ENCODE measurements at places on chromosomes 5 and 9. TPM values are rescaled to one million over a fixed set of nuclear protein-coding genes. Genes with fewer than 3 reads are reported as not detected.

DNA sequence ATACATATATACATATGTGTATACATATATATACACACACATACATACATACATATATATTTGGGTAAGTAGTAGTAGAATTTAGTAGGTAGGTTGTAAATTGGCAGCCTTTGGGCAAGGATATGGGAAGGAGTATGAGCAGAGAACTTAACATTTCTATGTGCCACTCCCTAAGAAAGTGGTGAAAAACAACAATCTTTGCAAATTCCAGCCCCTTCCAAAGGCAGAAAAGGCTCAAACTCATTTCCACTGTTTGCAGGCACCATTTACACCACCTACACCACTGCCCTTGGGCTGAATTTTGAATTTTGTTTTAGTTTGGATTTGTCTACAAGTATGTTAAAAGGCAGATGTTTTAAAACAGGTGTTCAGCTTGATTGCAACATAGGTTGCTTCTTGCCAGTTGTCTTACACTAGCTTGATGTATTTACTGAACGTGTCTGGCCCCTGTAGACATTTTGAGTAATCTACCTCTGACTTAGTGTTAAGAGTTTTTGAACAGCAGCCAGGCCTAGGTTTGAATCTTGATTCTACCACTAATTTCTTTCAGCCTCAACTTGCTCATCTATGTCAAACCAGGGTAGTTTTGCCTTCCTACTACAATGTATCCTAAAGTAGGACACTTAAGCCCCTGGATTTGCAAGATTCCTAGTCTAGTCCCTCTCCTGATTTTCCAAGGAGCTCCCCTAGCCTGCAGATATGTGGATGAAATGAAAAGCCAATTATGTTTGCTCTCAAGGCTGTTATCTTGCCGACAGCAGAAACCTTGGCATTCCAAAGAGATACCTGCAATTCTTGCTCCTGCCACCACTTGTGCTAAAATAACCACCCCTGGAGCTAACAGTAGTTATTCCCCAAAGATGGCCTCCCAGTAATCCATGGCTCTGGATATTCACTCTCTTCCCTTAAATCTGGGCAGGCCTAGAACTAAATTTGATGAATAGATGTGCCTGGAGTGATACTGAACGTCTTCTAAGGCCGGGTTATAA is 156.2 kb upstream of the SLC44A1 start:
- no peak for DNase-seq
- H3K36me3 ChIP-seq = no peaks in the 10 kb centered on the region
- no peaks in the 10 kb centered on the region for H3K27me3 ChIP-seq

GRCh38 chr5:586751-587285 is 25.3 kb upstream of the CEP72 start:
- no peak for DNase-seq
- no peaks in the 10 kb centered on the region for H3K4me1 ChIP-seq
- no peak overlapping the region for H3K27ac ChIP-seq
- no peak overlapping the region for H3K4me3 ChIP-seq
- H3K36me3 ChIP-seq = no peaks in the 10 kb centered on the region
- H3K27me3 ChIP-seq = peaks cover 18% of the 10 kb centered on the region

GRCh38 chr9:75183306-75183705 is 95.0 kb downstream of the OSTF1 start:
- no peak overlapping the region for H3K4me3 ChIP-seq
- H3K27me3 ChIP-seq = no peaks in the 10 kb centered on the region
- no peaks in the 10 kb centered on the region for H3K36me3 ChIP-seq
- no peak for DNase-seq
- H3K27ac ChIP-seq = no peak overlapping the region

DNA sequence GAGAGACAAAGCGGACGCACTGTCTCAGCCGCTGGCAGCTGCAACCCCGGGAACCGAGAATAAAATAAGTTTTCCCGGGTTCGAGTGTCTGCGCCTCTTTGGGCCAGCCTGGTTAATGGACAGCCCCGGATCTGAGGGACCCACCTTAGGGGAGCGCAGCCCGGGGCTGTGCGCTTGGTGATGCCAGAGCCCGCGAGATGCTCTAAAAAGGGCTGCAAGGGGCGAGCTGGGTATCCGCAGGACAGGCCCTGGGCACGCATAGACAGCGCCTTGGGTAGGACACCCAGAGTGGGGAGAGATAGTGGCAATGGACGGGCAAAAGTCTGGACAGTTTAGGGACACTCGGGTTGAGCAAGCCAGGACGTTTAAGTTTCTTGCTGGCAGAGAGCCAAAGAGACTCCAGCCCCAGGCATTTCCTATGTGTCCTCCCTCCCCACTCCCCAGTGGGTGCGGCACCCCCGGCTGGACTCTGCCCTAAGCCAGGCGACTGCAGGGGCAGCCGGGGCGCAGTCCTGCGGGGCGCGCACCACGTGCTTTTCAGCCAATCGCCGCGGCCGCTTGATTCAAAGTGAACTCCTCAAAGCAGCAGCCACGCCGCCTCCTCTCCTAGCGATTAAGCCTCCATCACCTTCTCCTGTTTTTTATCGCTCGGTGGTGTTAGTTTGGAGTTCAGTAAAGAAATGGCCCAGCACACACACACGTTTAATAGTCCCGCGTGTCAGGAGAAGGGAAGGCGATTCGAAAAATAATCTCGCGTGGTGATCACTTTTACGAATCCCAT is 616 bp upstream of the ENC1 start:
- H3K36me3 ChIP-seq = peaks cover under 1% of the 10 kb centered on the region
- no peaks in the 10 kb centered on the region for H3K27me3 ChIP-seq
- H3K27ac ChIP-seq = peak overlapping the region; percentile 93

- no peaks in the 10 kb centered on the region for H3K36me3 ChIP-seq
- no peaks in the 10 kb centered on the region for H3K27me3 ChIP-seq
- no peak for DNase-seq
- H3K27ac ChIP-seq = no peak overlapping the region
Measured at GRCh38 chr5:16312785-16313184, 133.2 kb upstream of the MARCHF11 start.

GRCh38 chr5:136518814-136519213 is 153.5 kb upstream of the TRPC7 start:
- H3K27ac ChIP-seq = no peak overlapping the region
- no peaks in the 10 kb centered on the region for H3K27me3 ChIP-seq
- H3K4me1 ChIP-seq = no peaks in the 10 kb centered on the region
- no peak for DNase-seq

GRCh38 chr5:58751222-58751837 is 168.5 kb downstream of the RAB3C start:
- H3K27me3 ChIP-seq = no peaks in the 10 kb centered on the region
- H3K4me3 ChIP-seq = no peak overlapping the region
- no peaks in the 10 kb centered on the region for H3K36me3 ChIP-seq
- H3K27ac ChIP-seq = no peak overlapping the region

DNA sequence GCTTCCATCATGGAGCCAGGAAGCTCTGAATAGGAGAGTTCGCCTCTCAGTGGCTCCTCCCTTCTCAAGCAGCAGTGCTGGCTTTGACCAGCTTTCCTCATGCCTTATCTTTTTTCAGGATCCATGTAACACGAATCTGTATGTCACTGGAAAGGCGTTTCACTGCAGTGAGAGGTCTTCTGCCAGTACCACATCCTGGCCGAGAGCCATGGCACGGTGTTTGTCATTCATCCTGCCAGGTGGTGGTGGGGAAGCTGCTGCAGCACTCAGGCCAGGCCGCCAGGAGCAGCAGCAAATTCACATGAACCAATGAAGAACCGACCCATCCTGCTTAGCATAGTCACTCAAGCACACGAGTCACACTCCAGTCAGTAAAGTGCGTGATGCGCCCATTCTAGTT is 179.0 kb downstream of the FANCC start:
- no peak overlapping the region for H3K4me3 ChIP-seq
- H3K27ac ChIP-seq = no peak overlapping the region
- no peaks in the 10 kb centered on the region for H3K27me3 ChIP-seq

GRCh38 chr9:127344368-127345000 is 52.5 kb upstream of the SLC2A8 start:
- H3K4me3 ChIP-seq = no peak overlapping the region
- H3K27ac ChIP-seq = no peak overlapping the region
- peaks cover 11% of the 10 kb centered on the region for H3K36me3 ChIP-seq
- DNase-seq = no peak
- peaks cover 6% of the 10 kb centered on the region for H3K4me1 ChIP-seq
- no peaks in the 10 kb centered on the region for H3K27me3 ChIP-seq

DNA sequence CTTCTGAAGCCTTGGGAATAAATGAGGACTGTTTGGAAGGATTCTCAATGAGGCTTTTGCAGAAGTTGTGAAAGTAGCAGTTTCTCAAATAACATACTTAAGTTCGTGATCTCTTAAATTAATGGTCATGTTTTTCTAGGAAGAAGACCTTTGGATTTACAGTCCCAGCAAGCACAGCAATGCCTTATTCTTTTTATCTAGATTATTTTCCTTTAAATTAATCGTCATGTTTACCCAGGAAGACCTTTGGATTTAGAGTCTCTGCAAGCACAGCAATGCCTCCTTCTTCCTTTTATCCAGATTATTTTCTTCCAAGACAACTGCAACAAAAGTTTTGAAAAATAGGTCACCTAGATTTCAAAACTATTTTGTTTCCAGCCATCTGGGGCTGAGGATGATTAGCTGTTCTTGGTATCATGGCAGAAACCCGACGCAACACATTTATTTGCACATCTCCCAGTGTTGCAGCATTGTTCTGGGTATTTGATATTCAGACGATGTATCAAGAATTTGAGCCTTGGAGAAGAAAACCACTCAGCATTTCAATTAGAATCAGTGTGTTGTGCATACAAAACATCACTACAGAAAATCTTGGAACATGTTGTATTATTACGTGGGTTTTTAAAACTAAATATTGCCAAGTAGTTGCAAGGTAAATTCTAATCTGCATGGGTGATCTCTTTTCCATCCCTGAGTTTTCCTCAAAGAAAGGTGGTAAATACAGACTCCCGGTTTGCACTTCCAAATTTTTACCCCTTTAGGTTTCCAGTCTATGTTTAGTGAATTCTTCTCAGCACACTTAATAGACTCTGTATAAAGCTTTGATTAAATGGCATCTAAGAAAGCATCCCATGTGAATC is 50.9 kb downstream of the JAKMIP2 start:
- no peak overlapping the region for H3K4me3 ChIP-seq
- no peak for DNase-seq
- no peaks in the 10 kb centered on the region for H3K36me3 ChIP-seq
- H3K27me3 ChIP-seq = no peaks in the 10 kb centered on the region

GRCh38 chr9:78397454-78397853 is 100.5 kb downstream of the PSAT1 start:
- H3K4me3 ChIP-seq = no peak overlapping the region
- DNase-seq = no peak
- no peaks in the 10 kb centered on the region for H3K27me3 ChIP-seq
- no peaks in the 10 kb centered on the region for H3K4me1 ChIP-seq
- no peaks in the 10 kb centered on the region for H3K36me3 ChIP-seq

DNA sequence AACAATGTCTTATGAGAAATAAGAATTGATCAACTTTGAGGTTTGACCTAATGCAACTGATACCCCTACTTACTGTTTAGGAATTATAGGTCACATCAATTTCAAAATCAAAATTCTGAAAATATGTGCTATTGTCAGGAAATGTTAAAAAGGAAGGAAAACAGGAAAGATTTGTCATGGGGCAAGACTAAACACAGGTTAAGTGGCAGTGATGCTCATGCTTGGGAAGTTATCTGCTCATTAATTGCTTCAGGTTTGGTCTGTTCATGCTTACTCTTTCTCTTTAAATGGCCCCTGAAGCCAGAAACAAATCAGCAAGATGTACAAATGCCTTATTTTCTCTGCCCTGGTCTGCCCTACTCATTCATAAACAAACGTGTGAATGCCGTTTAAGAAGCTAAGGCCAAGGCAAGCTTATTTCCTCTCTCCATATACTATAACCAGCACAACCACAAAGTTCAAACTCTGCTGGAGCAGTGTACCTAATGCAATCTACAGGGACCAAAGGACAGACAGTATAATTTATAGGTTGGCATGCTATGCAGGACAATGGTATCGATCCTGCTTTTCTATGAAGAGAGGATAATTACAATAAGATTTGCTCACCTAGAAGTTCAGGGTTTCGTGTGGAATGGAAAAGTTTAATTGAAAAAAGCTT is 177.2 kb downstream of the GNAQ start:
- no peak overlapping the region for H3K27ac ChIP-seq
- H3K27me3 ChIP-seq = no peaks in the 10 kb centered on the region
- H3K4me1 ChIP-seq = peaks cover 52% of the 10 kb centered on the region
- no peak overlapping the region for H3K4me3 ChIP-seq
- no peaks in the 10 kb centered on the region for H3K36me3 ChIP-seq

DNA sequence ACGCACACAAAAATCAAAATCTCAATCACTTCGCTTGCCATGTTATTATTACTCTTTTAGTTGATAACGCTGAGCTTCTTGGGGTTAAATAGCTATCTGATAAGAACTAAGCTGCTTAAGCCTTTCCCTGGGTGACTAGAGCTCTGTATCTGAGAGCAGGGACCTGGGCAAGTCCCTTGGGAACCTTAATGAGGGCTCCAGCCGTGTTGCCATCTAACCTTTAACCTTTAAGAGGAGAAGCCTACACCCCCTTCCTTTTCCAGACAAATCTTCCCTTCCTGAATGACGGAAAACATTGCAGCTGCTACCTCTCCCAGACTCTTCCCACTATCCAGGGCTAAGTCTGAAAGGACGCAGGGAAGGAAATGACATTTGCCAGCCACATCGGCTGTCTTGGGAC is 216.5 kb upstream of the RAI14 start:
- no peak for DNase-seq
- no peak overlapping the region for H3K4me3 ChIP-seq
- no peaks in the 10 kb centered on the region for H3K27me3 ChIP-seq
- no peaks in the 10 kb centered on the region for H3K4me1 ChIP-seq
- H3K27ac ChIP-seq = no peak overlapping the region

- H3K36me3 ChIP-seq = no peaks in the 10 kb centered on the region
- DNase-seq = no peak
- no peak overlapping the region for H3K4me3 ChIP-seq
- no peak overlapping the region for H3K27ac ChIP-seq
- H3K27me3 ChIP-seq = no peaks in the 10 kb centered on the region
- no peaks in the 10 kb centered on the region for H3K4me1 ChIP-seq
Measured at GRCh38 chr5:27125856-27126255, 87.5 kb upstream of the CDH9 start.

- no peaks in the 10 kb centered on the region for H3K4me1 ChIP-seq
- no peak overlapping the region for H3K27ac ChIP-seq
- H3K4me3 ChIP-seq = no peak overlapping the region
- no peaks in the 10 kb centered on the region for H3K27me3 ChIP-seq
Measured at GRCh38 chr5:74357827-74358226, 282.7 kb downstream of the ENC1 start.

GRCh38 chr5:106094839-106095238 is 1575.9 kb downstream of the EFNA5 start:
- no peaks in the 10 kb centered on the region for H3K36me3 ChIP-seq
- no peak overlapping the region for H3K4me3 ChIP-seq
- H3K27ac ChIP-seq = no peak overlapping the region
- H3K27me3 ChIP-seq = no peaks in the 10 kb centered on the region

DNA sequence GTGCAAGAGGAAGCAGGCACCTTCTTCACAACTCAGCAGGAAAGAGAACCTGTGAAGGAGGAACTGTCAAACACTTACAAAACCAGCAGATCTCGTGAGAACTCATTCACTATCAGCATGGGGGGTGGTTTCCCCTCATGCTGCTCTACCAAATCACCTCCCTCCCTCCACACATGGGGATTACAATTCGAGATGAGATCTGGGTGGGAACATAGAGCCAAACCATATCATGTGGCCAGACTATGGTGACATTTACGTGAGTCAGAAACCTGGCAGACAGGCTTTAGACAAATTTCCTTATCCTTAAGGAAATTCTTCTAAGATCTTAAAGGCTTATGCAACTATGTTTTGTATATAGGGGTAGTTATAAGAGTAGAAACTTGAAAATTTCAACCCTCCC is 8.7 kb upstream of the AOPEP start:
- no peak for DNase-seq
- H3K36me3 ChIP-seq = no peaks in the 10 kb centered on the region
- H3K27me3 ChIP-seq = no peaks in the 10 kb centered on the region
- H3K4me1 ChIP-seq = no peaks in the 10 kb centered on the region
- H3K27ac ChIP-seq = no peak overlapping the region

SPATA6L gene
- total RNA-seq = 16.3 TPM

SLC46A2 gene
- 13.7 TPM for total RNA-seq

SLCO6A1 gene
- not detected for total RNA-seq

PCSK1 gene
- 0.18 TPM for total RNA-seq

GHR gene
- total RNA-seq = 5.2 TPM

RASGRF2 gene
- 6.7 TPM for total RNA-seq
